NCI-H446 (cell line): ENCODE measurements at places on chromosomes 3 and 15.

- DNase-seq: no peak
These were observed 94.7 kb downstream of the STAG1 start for GRCh38 chr3:136657526-136657925.

- DNase-seq: no peak
These were observed 49.3 kb downstream of the FBLN2 start for GRCh38 chr3:13598201-13598600.

DNA sequence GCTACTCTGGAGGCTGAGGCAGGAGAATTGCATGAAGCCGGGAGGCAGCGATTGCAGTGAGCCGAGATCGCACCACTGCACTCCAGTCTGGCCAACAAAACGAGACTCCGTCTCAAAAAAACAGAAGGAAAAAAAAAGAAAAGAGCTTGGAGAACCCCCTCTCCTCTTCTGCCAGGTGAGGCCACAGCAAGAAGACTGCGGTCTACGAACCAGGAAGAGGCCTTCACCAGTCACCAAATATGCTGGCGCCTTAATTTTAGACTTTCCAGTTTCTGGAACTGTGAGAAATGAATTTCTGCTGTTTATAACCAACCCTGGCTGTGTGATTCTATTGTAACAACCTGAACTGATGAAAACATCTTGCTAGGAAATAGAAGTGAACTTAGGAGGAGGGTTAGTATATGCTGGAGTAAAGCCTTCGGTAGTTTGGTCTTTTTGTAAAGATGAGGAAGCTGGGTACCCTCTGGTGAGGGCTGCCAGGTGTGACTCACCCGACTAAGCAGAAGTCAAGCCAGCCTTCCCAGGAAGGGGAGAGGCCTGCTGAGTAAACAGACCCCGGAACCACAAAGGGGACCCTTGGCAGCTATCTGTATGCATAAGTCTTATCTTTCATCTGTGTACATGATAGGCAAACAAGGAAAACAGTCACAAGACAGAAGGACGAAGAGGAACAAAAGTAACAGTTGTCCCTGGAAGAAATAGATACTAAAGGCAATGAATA lies 78.7 kb downstream of the KLF13 start:
- DNase-seq: no peak

- DNase-seq: no peak
These were observed 58.5 kb downstream of the ADAMTS7 start for GRCh38 chr15:78752492-78753358.

GRCh38 chr3:118075873-118076272 lies 958.8 kb downstream of the IGSF11 start:
- DNase-seq: peak; percentile 85

GRCh38 chr3:177179281-177180067 lies 17.8 kb downstream of the TBL1XR1 start:
- DNase-seq: no peak

DNA sequence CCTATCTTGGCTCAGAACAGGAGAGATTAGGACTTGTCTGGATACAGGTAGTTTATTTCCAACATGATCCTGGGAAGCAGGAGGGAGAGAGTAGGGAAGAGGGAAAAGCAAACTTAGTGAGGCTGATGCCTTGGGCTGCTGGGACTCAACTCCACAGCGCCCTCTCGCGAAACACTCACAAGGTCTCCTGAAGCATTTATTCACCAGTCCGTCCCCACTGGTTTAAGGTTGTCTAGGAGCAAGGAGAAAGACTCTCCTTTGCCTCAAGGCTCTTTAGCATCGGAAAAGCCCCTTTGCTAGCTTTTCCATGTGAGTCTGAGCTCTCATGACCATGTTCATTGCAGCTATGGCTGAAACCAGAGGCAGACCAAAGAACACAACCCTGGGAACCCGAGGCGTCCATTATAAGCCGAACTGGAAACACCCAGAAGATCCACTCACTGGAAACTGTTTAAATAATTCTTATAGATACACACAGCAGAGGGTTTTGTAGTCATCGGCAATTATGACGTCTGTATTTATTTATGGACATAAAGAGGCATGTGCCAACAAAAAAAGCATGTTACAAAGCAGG lies 244.5 kb downstream of the CD47 start:
- DNase-seq: peak; percentile 14

DNA sequence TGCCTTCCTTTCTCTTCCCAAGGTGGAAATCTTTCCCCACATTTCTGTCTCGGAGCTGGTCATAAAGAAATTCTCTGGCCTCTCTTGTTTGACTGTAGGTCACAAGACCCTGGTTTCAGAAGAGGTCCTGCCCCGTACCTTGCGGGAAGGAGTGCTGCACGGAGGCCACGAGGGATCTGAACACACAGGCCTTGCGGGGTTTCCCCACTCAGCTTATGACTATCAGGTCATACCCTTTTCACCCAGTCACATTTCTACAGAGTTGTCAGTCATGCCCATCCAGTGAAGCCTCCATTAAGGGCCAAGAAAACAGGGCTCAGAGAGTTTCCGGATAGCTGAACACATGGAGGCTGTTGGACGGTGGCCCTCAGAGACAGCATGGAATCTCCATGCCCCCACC lies 54.7 kb upstream of the ATP13A3 start:
- no peak for DNase-seq

DNA sequence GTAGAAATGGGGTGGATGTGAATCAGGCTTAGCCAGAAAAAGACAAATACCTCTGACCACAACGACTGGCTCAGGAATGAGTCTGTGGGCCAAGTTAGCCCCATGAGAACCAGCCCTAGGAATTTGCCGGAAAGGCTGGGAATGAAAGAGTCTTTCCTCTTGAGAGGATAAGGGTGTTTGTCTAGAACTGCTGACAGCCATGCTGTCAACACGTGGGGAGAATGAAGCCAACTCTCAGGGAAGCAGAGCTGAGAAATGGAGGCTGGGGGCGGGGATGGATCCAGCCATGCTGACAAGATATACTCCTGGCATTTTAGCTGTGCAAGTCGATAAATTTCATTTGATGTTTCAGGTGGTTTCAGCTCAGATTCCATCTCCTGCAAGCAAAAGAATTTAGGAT lies 10.6 kb upstream of the SLC6A1 start:
- DNase-seq: no peak

DNA sequence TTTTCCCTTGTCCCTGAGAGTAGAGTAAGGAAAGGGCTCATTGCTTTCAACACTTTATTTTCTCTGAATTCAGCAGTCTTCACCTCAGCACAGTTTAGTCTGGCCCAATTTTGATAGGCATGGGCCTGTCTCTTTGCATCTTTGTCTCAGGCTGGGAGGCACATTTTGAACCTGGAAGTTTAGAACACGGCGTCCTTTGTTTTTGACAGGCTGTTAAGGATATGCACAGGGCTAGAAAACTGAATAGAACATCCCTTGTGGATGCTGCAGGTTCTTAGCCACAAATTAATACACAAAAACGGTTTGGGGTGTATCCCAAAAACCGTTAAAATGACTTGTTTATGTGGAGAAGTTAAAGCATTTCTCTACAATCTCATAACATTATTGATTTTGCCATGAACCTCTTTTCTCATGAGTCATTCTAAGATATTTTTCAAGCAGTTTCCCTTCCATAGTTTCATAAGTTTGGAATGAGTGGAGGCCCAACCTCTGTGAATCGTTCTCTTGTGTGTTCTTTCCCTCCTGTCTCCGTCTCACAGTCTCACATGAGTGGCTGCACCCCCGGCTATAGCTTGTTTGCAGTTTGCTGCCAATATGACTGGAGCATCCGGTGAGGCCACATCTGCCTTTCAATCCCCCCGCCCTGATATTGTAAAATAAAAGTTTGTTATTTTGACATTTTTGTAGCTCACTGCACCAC lies 192.9 kb upstream of the EIF1B start:
- DNase-seq: no peak

DNA sequence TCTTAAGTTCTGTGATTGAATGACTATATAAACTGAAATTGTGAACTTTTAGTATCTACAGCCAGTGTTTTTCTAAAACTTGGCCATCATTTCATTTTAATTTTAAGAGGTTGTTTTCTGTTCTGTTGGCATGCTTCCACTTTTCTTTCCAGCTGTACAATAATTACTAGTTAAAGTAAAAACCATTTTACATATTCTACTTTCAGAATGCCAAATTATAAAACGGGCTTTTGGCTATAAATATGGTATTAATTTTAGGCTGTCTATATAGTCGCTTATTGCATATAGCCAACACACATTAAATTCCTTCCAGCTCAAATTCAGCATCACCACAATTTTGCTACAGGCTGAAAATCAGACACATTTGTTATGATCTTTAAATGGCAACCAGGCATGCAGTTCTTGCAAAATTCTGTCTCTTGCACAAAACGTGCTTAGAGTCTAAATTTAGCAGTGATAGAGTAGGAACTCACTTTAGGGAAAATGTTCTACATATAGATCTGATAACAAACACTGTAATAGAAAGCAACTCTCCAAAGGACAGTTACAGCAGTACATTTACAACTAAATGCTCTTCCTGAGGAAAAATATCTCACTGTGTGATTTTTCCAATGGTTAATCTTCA lies 81.1 kb downstream of the BTD start:
- no peak for DNase-seq

GRCh38 chr15:71800835-71801745 lies 9.3 kb upstream of the NR2E3 start:
- DNase-seq: peak; percentile 10

- no peak for DNase-seq
These were observed 84.3 kb downstream of the KLHL25 start for GRCh38 chr15:85710340-85710842.

- DNase-seq: no peak
These were observed 27.9 kb upstream of the NTRK3 start for GRCh38 chr15:88284318-88284998.

DNA sequence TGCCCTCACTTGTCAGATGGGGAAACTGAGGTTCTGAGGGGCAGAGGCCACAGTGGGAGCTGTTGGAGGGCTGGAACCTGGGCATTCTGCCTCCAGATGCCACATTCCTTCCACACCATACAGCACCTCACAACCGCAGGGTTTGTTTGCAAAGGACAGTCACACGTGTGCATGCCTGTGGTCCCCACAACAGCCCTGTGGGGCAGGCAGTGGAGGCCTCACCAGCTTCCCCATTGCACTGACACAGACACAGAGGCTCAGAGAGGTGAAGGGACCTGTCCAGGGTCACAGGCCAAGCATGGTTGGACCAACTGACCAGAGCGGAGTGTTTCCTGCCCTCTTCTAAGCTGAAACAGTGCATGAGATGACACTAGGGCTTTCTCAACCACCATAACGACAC lies 75.2 kb upstream of the SEC13 start:
- DNase-seq: no peak

GRCh38 chr15:86077070-86077469 lies 2.6 kb upstream of the AGBL1 start:
- DNase-seq: no peak

GRCh38 chr3:157832588-157832987 lies 273.6 kb downstream of the SHOX2 start:
- DNase-seq: no peak
